Omental fat pad (tissue), 4 donors: ENCODE measurements at places on chromosomes 5 and 9.

DNA sequence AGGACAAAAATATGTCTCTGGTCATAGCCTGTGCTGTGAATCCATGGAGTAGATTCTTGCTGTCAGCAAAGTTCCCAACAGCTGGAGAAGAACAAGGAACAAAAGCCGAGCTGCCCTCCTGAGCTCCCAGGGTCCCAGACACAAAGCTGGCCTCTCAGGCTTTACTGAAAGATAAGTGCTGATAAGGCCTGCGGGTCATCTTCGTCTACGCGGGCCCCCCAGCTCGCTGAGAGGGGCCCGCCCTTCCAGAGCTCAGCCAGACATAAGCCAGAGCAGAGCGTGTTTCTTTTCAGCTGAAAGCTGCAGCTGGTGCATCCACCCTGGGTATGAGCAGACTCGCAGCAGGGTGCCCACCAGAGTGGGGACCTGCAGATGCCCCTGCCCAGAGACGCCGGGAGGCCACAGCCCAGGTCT lies 84.7 kb downstream of the HSD17B3 start:
- no peak for DNase-seq

- DNase-seq, result no peak
These were observed 127.0 kb downstream of the NNT start for GRCh38 chr5:43729846-43730478.

DNA sequence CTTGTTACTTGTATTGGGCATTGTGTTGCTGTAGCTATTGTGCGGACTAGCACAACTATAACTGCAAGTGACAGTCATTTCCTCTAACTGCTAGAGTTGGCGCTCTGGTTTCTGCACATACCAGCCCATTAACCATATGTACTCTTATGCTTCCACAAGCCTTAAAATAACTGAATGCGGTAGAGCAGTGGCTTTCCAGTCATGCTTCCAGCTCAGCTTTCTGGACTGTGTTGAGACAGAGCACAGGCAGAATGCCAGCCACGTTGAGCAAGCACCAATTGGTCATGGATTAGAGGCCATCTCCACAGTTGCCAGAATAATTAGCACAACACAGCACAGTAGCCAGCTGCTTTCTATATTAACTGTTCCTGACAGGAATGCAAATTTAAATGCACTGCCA lies 12.2 kb downstream of the INVS start:
- peak; percentile 67 for DNase-seq

DNA sequence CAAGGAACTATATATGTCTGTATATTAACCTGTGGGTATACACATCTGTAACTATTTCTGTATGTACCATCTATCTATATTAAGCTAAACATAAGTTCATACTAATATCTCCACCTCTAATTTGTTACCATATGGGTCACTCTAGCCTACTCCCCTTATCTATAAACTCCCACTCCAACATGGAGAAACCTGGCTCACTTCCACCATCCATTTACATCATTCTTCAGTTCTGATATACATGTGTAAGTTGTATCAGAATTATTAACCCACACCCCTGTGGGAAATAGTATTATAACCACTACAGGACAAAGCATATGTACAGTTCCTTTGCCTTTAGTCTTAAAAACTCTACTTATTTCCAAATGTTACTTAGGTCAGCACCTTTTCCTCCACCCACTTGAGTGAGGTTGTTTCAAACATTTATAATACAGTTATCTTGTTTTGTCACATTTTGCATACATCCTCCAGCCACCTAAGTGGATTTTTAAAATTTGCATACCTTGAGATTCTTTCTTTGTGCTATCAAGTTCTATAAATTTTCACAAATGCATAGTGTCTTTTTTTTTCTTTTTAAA lies 10.6 kb downstream of the NDFIP1 start:
- no peak for DNase-seq

- no peak for DNase-seq
These were observed 1359.1 kb upstream of the CDH9 start for GRCh38 chr5:28397502-28397941.

DNA sequence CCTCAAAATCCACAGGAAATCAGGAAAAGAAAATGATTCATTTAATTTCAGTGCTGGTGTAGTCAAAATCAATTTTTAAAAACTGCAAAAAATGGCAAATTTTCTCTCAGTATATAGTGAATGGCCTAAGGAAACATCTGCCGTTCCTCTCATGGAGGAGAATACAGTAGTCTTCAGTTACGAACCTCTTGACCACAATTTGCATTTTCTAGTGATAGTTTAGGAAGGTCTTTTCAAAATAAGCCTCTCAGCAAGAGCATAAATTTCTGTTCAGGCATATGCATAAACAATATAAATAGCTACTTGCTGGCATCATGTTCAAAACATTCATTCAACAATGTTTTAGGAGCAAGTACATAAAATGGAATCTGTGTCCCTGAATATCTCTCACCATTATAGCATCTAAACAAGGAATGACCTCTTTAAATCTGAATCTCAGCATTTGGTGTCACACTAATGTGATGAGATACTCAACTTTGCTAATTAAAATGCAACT lies 33.5 kb downstream of the HAPLN1 start:
- no peak for DNase-seq

DNA sequence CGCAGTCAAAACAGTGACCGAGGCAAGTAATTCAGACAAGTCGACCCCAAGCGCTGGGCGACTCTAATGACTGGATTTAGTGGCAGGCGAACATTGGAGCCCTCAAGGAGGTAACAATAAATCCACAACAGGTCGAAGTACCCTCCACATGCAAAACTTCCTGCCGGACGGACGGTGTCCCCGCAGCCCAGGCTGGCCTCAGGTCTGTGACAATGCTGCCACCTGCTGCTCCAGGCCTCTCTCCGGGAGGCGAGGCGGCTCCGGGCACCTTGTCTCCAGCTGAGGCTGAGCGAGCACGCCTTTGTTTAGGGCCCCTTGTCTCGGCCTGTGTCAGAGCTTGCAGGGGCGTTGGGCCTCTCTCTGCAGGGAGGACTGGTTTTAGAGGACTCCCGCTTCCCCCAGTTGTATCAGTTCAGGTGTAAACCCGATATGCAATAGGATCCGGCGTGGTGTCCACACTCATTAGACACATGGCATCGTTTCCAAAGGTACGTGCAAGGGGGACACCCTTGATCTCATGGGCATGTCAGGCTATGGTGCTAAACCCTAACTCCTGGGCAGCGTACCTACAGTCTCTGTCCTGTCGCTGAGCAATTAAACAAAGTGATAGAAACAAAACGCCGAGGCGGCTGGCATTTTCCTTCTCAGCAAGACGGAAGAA lies 628.0 kb upstream of the ADAMTS16 start:
- no peak for DNase-seq

- no peak for DNase-seq
These were observed 37.4 kb downstream of the PHF2 start for GRCh38 chr9:93613791-93614190.

GRCh38 chr9:129336130-129336528 lies 158.1 kb upstream of the IER5L start:
- DNase-seq, result no peak
